ENCODE measurements at places on chromosomes 12 and 14.

- no peak for DNase-seq
These were observed 124.7 kb upstream of the PWP1 start for GRCh38 chr12:107560899-107561285.

DNA sequence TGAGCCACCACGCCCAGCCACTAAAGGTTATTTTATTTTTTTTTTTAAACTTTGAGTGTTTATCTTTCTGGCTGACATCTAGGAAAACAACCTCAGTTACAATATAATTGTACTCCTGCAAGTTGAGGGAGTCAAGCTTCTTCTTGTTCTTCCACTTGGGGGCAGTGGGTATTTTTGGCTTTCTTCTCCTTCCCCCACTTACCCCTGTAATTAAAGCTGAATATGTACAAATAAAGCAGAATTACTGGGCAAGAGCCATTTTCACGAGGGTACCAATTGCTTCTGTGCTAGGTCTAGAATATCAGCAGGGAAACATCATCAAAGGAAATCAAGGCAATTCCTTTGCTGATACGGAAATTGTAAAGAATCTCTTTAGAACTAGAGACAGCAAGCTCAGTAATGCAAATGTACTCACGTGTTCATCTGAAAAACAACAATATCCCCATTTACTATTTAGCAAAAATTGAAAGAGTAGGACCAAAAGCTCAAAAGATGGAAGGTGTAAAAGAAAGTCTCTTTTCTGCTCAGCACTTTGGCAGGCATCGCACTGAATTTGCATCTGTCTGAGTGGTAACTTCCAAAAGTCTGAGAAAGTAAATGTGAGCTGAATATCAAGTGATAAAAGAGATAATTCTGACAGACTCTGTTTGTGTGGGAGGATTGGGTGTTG, 72.8 kb downstream of the TAOK3 start:
- peak; percentile 11 for DNase-seq

DNA sequence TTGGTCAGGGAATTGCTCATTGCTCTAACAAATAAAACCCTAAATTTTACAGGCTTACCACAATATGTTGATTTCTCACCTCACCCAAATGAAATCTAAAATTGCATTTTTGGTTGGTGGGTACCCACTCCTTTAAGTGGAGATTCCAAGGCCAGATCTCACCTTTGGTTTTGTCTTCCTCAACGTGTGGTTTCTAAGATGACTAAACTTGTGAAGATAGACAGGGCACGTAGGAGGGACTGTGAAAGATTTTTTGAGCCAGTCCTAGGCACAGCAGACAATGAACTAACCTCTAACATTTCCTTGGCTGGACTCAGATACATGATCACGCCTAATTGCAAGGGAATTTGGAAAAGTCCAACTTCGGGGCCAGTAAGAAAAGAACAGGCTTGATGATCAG, 1003.9 kb downstream of the FLRT2 start:
- no peak for DNase-seq

GRCh38 chr12:70194076-70194475, 49.2 kb upstream of the CNOT2 start:
- DNase-seq, result no peak

DNA sequence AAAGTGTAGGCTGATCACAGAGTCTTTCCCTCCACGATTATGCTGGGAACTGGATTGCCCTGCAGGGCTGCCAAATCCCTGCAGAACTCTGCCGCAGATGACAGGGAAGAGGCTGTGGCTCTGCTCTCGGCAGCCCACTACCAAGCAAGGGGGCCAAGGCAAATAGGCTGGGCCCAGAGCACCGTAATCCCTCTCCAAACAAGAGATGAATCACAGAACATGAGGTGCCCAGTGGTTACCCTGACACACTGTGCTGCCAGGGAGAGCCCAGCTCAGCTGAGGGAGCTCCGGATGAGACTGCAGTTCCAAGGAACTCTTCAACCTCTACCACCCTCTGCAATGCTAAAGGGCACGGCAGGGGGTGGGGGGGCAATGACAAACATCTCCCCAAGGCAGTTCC, 33.9 kb downstream of the STON2 start:
- DNase-seq, result no peak

GRCh38 chr14:70190156-70190555, 1.4 kb upstream of the SLC8A3 start:
- no peak for DNase-seq

DNA sequence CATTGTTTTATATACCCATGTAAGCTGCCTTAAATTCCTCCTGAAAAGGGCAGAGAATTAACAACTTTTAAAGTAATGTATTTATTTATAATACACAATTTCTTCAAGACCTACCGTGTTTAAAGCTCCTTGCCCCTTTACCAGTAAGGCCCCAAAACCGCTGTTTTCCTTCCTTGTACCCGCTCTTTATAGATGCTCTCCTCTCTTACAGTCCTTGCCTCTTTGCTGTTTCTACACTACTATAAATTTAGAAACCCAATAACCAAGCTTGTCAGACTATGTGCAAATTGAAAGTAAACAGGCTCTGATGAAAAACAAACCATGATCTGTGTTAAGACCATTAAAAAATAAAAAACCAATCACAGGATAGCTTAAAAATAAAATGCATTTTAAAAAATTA, 3.9 kb downstream of the MPHOSPH9 start:
- DNase-seq, result no peak

DNA sequence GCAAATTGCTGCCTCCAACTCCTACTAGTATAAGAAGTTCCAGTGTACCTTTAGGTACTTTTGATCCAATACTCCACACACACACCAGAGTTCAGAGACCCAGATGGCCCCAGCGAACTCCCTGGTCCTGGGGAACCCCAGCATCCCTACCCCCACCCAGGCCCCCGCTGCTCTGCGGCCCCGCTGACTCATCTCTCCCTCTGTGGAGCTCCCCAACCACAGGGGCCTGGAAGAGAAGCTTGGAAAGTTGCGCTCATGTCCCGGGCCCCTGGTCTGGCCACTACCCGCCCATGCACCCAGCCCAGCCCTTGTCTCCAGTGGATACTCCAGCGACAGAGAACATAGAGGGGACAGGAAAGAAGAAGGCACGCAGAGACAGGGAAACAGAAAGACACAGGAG, 4.2 kb upstream of the SP7 start:
- DNase-seq, result no peak

GRCh38 chr12:105281694-105282049, 45.7 kb upstream of the APPL2 start:
- DNase-seq, result no peak

DNA sequence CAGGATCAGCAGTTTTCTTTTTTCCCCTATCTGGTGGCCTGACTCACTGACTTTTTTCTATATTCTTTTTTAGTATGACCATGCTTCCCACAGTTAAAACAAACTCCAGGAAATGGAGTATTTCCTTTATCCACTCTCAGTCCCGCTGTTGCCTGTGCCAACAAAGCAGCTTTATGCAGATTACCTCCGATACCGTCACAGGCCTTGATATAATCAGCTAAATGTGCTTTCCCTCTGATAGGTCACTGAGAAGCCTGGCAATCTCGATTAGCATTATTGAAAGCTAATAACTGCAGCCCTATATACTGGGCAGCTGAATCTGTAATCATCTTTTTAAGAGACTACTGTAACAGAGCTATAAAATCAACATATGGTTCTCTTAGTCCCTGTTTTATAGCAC, 243.6 kb downstream of the KIF21A start:
- no peak for DNase-seq

DNA sequence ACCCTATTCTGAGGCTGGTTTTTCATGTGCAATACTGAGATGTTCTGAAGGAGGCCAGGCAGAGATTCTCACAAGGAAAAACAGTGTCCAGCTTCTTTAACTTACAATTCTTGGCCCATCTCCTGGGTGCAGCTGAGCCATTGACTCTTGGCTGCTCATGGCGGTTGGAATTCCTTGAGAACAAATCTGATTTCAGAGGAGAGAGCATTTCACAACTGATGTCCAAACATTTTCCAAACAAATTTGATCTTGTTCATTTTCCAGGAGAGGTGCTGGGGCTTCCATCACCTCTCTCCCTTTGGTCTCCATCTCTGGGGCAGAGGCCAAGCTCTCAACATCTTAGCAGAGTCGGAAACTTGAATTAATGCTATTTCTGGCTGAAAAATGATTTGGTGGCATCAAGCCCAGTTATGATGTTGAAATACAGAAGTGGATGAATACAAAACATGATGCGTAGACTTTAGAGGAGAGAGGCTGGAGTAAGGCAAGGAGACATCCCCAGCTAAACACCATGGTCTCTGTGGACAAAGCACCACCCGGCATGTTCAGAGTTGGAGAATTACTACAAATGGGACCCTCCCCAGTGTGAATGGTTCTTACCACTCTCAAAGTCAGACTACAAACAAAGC, 593.0 kb downstream of the VRK1 start:
- no peak for DNase-seq

DNA sequence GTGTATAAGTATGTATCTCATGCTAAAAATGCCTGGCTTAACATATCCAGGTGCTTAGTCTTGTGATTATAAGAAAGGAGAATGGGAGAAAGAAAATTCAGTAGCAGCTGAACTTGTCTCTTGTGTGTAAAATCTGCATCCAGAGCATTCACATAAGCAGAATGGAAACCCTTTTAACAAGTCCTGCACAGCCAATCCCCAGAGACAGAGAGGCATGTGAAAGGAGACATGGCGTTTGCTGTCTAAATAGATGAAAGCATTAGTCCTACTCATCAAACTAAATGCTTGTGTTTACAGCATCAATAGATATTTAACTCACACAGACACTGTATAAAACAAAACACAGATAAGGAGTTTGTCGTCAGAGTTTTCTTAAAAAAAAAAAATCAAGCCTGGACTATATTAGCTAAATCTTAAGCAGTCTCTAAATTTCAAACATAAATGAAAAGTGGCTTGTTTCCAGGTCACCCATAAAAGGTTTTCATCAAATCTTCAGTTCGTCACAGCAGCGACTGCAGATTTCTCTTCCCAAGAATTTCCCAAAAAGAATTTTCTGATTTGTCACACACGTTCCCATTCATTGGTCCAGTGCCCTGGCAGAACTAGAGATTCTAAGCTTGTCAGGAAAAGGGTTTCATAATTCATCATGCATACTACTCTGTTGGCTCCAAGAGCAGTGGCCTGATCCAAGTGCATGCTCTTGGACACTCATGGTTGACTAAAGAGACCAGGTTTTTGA, 249.2 kb downstream of the BTG1 start:
- DNase-seq, result no peak

DNA sequence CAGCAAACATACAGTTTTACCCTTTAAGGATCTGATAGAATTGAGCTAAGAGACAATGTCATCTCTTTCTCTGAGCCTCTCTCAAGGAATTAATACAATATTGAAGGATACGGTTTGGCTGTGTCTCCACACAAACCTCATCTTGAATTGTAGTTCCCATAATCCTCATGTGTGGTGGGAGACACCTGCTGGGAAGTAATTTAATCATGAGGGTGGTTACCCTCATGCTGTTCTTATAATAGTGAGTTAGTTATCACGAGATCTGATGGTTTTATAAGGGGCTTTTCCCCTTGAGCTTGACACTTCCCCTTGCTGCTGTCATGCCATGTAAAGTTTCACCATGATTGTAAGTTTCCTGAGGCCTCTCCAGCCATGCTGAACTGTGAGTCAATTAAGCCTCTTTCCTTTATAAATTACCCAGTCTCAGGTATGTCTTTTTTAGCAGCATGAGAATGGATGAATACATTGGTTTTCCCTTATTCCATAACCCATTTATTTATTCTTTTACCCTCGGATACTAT, 47.6 kb downstream of the TMEM30B start:
- DNase-seq, result no peak

DNA sequence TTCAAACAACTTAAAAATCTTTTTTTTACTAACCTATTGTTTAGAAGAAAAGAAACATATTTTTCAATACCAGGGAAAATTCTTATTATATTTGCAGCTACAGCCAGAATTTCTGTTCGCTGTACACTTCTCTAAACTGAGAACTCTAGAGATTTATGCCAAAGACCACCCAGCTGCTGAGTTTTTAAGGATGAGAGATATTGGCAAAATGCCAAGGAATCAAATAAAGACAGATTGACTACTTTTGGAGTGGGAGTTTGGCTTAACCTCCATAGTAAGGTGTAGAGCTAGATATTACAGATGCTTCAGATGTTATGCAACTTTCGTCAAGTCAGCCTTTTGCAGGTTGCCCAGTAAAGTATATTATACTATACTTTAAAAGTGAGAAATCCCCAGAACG, 71.8 kb downstream of the TTLL5 start:
- DNase-seq, result no peak

GRCh38 chr12:6088921-6089747, 35.3 kb downstream of the VWF start:
- no peak for DNase-seq

DNA sequence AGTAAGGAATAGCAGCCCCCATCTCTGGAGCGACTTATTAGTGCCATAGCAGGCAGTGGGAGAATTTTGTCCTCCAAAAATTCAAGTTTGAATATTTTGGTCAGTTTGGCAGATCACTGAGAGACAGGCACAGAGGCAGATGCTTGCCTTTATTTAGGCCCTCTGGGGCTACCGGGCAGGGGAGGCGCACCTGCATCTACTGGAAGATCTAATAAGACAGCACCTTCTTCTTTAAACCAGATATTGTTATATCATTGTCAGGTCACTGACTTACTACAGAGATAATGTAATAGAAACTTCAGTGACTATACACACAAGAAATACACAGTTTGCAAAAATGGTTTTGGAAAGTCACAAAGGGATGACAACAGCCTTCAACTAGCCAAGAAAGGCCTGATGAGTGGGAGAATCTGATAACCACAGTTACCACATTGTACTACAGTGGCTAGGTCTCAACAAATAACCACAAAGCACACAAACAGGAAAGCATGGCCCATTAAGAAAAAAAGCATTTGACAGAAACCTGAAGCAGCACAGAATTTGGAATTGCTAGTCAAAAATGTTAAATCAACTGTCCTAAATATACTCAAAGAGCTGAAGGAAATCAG, 56.8 kb downstream of the CDK17 start:
- no peak for DNase-seq

DNA sequence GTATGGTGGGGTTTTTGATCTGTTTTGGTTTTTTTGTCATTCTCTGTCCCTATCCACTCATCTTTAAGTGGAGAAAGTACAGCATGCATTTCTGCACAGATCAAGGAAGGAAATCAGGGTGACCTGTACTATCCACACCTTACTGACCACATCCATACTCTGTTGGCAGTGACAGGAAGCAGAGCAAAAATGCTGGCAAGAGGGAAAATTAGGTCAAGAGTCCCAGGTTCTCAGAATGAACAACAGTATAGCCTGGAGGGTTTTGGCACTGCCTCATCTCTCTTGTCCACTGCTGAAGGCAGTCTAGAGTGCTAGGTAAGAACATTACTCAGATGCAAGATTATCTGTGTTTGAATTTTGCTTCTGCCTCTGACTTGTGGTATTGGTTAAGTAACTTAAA, 70.7 kb downstream of the TAOK3 start:
- DNase-seq, result no peak

GRCh38 chr14:90661866-90662265, 154.4 kb downstream of the TTC7B start:
- DNase-seq, result no peak

DNA sequence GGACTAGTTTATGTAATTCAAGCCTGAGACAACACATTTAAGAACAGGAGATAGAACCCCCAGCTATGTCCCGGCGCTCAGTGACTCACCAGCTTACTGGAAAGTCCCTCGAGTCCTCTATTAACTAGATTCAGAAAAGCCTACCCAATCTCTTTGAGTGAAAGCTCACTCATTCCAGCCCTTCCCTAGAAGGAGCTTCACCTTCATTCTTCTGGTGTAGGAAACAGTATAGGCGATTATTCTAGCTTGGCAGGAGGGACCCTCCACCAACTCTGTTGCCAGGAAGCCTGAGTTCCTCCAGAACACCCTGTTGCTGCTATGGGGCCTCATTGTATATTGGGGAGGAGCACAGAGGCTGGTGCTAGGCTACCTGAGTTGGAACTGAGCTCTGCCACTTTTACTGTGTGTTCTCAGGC, 57.2 kb upstream of the AEBP2 start:
- no peak for DNase-seq

- no peak for DNase-seq
These were observed 127.7 kb downstream of the SNAPC1 start for GRCh38 chr14:61889914-61890351.

Measured in amygdala (tissue), 56 donors.